ENCODE measurements at places on chromosomes 11 and 22. TPM values are rescaled to one million over a fixed set of nuclear protein-coding genes. Genes with fewer than 3 reads are reported as not detected.

KCNK4 gene
- total RNA-seq: 5.3 TPM

TRIM66 gene
- total RNA-seq: 6.9 TPM

USP2 gene
- 5.0 TPM for total RNA-seq

CHADL gene
- 3.4 TPM for total RNA-seq

MMP12 gene
- not detected for total RNA-seq

Data from parietal lobe (tissue), 2 donors.